ENCODE measurements at places on chromosomes 12 and 14. TPM values are rescaled to one million over a fixed set of nuclear protein-coding genes. Genes with fewer than 3 reads are reported as not detected.

PRIMA1 gene
- 1.4 TPM for polyA plus RNA-seq

MAP1LC3B2 gene
- polyA plus RNA-seq, result 9.0 TPM

CYP27B1 gene
- 1.2 TPM for polyA plus RNA-seq

- peak; percentile 21 for DNase-seq
These were observed 670 bp upstream of the PSMA3 start for GRCh38 chr14:58243790-58244555.

GRCh38 chr12:57479376-57480115, at the start of gene ARHGAP9:
ARHGAP9 (minus strand) TSS chr12:57479866; CDS start chr12:57479406, 460 bp downstream.
- no peak for DNase-seq

DNA sequence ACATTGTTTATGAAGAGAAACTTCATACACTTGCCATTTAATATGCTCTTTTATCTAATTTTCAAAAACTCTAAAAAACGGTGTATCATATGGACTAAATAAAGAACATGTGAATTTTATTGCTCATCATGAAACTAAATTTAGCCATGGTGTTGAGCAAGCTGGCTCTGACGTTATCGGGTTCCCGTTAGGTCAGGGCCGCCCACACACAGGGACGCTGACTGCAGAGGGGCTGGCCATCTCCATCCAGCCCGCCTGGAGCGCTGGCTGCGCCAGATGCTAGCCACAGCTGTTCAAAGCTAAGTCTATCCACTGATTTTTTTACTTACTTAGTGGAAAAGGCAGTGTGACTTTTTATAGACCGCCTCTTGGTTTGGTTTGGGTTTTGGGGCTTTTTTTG, 36.5 kb upstream of the DYNC1H1 start:
- no peak for DNase-seq

- no peak for DNase-seq
These were observed 157.9 kb upstream of the LMO3 start for GRCh38 chr12:16763901-16764300.

SAMD15 gene
- polyA plus RNA-seq, result 7.6 TPM

- DNase-seq, result peak; percentile 65
These were observed 91.8 kb downstream of the EML1 start for GRCh38 chr14:99884834-99885648.

DNA sequence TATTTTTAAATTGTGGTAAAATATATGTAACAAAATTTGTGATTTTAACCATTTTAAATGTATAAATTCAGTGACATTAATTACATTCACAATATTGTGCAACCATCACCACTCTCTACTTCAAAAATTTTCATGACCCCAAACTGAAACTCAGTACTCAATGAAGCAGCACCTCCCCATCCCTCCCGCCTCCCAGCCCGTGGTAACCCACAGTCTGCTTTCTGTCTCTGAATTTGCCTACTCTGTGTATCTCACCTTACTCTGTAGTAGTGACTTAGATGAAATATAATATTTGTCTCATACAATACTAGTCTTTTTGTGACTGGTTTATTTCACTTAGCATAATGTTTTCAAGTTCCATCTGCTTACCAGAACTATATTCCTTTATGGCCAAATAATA, 36.2 kb downstream of the EML1 start:
- no peak for DNase-seq

TPH2 gene
- 0.09 TPM for polyA plus RNA-seq

DNA sequence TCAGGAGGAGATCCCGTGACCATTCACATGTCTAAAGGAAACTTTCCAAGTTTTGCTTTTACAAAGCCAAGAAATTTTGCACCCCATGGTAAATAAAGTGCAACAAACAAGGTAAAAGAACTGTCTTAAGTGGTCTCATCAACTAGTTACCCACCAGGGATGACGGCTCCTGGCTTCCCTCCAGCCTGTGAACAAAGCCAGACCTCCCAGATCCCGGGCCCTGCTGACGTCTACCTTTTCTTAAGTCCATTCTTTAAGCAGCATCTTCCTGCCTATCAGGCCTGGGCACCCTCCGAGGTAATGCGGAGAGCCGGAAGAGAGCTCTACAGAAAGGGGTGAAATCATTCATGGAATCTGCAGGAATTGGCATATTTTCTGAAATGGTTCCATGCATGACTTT, 58.0 kb upstream of the DAAM1 start:
- no peak for DNase-seq

DNA sequence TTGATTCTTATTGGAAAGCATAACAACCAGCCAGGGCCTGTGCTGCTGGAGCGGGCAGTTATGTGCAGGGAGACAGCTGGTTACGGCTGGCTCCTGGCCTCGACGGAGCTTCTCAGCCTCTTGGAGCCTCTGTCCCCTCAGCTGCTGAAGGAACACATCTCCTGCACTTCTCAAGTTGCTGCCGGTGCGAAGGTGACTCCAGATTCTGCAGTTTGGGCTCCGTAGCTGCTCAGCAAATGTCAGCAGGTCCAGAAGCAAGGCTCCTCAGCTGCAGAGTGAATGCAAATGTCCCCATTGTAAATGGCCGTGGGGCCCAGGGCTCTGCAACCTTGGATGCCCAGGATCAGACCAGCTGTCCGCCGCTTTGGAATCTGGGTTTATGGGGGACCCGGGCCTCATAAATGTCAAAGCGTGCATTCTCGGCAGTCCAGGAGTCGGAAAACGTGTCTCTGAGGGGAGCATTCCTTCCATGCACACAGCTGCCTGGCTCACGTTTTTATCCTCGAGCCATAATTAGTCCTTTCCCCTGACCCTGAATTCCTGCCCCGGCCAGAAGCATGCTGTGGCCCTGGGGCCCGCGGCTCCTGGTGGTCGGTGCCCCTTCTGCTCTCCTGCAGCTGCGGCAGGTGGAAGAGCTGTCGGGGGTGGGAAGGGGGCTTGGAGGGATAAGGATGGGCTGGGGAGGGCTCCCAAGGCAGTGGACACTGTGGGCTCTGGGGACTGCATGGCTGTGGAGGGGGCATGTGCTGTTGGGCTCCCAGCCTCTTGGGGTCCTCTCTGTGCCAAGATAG, 106.0 kb downstream of the KIF26A start:
- DNase-seq, result no peak

DNA sequence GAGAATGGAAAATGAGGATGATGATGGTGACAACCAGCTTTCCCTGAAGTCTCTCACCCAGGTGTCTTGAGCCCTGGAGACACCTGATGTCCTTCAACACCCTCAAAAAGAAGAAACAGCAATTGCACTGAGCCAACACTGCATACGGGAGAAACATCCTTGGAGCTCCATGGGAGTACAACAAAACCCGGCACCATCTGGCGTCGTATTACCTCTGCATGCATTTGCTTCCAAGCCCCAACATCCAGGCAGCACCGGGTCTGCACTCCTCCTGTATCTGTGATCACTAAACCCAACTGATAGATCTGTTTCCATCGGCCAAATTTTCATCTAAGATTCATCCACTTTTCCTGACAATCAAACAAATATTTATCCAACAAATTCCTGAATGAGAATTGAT, 249.9 kb downstream of the DPF3 start:
- DNase-seq, result no peak

DNA sequence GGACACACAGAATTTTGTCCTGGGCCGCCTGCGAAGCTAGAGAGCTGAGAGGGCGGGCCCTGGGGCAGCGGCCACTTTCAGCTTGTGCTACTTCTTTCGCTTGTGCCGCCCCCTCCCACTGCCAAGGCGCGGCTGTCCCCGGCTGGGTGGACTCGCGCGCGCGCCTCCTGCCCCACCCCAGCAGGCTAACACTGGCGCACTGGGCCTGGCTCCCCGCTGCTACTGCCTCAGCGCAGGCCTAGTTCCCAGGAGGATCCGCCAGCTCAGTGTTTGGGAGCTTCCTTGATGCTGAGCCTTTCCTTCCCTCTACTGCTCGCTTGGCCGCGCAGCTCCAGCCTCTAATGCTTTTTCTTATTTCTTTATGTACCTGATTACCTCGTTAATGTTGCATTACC, 27.4 kb upstream of the METAP2 start:
- DNase-seq, result peak; percentile 34

DNA sequence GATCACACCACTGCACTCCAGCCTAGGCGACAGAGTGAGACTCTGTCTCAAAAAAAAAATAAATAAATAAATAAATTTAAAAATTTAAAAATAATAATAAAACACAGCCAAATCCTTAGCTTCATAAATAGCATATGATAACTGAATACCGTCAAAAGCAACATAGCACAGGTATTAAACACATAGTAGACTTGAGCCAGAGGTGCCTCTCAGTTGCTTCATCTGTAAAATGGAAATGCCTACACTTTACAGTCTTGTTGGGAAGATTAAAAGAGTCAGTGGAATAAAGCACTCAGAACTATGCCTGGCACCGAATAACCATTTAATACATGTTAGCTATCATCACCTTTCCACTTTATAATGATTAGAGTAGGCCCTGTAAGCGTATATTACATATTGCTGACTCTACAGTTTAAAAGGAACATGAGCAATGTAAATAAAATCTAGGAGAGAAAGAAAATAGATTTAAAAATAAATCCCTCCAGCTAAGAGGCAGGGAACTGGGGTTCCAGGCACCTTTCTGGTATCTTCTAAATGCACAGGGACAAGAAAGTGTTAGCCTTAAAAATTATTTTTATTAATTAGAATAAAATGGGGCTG, 7.8 kb upstream of the DCAF11 start:
- no peak for DNase-seq

DNA sequence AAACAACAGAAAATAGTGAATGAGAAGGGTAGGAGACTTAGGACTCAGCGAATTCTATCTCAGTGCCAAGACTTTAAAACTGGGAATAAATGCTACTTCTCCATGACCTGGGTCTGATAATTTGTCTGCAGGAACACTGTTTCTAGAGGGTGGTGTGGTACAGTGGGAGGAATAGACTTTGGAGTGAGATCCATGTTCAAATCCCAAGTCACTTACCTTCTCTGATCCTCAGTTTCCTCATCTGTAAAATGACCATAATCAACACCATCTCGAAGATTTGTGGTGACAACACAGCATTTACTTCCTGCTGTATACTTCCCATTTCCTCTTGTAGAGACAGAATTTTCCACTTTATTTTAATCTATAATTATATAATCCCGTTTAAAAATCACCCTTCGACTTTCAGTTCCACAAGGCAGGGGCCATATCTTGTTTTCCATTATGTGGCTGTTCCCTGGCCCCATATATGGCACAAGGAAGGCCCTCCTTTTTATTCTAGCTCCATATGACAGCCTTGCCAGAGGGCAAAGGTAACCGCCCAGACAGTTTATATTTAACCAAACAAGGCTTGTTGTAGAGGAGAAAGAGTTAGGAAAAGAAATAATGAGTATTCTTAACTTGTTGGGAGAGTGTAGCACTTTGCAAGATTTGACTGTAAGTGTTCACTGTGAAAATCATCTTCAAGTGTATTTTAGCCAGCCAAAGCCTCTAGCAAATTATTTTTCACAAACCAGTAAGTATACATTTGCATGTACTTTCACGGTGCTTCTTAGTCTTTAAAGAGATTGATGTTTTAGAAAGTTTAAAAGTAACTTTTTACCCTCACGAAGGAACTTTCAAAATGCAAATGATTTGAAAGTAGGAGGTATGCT, 243.1 kb downstream of the AKAP6 start:
- DNase-seq, result no peak

DNA sequence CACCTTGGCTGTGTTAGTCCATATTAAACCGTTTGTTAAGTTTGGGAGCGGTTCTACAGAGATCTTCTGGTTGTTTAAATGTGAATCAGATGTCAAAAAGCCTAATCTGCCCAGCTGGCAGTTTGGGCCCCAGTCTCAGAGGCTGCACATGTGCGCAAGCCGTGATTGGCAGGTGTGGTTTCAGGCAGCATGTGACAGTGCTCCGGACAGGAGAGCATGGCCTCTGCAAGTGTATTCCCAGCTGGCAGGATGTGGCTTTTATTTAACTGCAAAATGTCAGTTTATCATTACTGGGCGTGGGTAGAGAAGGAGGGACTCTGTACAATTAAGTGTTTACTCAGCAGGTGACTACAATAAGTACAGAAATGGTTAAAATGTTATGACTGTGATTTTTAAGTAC, 77.5 kb downstream of the PELI2 start:
- DNase-seq, result no peak

GRCh38 chr12:116411977-116412376, 134.5 kb upstream of the MED13L start:
- no peak for DNase-seq

LBHD2 gene
- polyA plus RNA-seq, result not detected

DNA sequence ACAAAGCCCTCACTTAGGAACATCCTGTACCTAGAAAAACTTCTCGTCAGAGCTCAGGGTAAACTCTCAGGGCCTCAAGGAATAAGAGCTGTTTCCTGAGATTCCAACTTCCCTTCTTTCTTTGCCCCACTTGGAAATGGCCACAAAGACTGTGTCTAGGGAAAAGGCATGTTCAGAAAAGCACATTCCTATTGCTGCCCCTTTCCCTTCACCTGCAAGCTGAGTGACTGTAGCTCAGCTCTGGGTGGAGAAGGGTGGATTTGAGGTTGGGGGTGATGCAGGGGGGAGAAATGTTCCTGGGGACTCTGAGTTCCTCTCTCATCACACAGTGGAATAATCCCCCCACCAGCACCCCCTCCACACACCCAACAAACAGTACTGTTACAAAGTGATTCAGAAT, 6.8 kb downstream of the ENDOU start:
- DNase-seq, result no peak

DNA sequence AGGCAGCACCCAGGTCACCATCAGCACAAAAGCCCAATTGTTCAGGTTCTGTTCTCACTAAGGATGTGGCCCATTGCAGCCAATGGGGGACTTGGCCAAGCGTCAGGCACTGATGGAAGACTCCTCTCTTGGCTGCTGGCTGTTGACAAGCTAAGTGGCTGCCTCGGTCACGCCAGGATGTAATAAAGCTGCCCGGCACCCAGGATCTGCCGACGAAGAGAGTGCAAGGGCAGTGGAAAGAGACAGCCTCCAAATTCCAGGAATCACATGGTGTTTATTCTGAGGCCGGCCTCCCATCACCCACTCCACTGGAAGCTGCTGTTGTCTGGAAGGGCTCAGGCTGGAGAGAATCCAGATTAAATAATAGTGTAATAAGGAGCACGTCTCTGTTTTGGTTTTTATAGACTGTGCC, 451.8 kb upstream of the TBX3 start:
- DNase-seq, result no peak

CRACR2A gene
- polyA plus RNA-seq, result 2.2 TPM

GRCh38 chr14:104226421-104227383, 88.3 kb downstream of the KIF26A start:
- DNase-seq, result no peak

GRCh38 chr12:10668526-10668925, 5.3 kb downstream of the STYK1 start:
- DNase-seq, result no peak

- no peak for DNase-seq
These were observed 40.6 kb downstream of the LTBP2 start for GRCh38 chr14:74571441-74571841.

DNA sequence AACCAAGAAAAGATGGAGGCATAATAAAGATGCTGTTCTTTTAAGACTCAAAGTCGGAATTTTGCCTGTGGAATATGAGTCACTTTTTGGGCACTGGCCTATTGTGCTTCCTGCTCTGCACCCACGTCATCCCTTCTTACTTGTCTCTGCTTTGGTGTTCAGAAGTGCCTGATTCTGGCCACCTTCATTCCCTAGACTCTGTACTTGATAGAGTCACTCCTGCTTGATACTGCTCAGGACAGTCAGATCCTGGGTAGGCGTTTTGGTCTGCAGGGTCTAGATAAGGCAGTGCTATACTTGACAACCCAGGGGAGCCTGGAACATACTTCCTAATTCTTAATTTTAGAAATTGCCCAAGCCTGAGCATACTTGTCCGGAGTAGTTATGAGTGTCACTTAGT, 1.9 kb downstream of the LRRK2 start:
- DNase-seq, result no peak

TBX3 gene
- polyA plus RNA-seq, result 83.1 TPM

NPAS3 gene
- polyA plus RNA-seq, result 8.7 TPM

GRCh38 chr12:113063396-113064350, 7.1 kb downstream of the DTX1 start:
- no peak for DNase-seq

TRIM9 gene
- polyA plus RNA-seq, result 1.8 TPM

GRCh38 chr12:111443586-111443985, 37.9 kb downstream of the SH2B3 start:
- DNase-seq, result no peak
